ENCODE measurements at places on chromosomes 11 and 22.

DNA sequence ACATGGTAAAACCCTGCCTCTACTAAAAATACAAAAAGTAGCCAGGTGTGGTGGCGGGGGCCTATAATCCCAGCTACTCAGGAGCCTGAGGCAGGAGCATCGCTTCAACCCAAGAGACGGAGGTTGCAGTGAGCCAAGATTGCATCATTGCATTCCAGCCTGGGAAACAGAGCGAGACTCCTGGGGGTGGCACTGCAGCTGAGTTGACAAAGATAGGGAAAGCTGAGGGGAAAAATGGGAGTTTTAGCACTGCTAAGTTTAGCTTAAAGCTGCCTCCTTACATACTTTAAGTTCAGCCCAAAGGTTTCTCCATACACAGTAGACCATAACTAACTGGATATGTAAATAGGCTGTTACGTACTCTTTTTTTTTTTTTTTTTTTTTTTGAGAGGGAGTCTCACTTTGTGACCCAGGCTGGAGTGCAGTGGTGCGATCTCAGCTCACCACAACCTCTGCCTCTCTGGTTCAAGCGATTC, 9.0 kb upstream of the USP28 start:
- DNase-seq = no peak

DNA sequence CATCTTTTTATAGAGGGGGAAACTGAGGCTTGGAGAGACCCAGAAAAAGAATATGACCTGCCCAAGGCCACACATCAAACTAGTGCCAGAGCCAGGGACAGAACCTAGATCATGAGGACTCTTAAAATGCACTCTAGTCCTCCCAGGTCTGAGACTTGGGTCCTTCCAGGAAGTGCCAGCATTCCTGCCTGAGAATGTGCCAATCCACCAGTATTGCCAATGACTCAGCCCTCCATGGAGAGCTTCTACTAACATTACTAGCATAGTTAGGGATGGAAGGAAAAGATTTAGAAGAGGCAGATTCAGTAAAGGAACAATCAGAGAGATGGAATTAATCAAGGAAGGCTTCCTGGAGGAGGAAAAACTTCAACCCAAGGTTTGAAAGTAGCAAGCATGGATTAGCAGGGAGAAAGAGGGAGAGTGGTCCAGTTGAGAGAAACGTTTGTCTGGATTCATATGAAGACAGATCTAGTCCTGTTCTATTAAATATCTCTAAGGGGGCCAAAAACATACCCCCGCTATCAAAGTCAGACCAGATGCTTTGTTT, 20.1 kb upstream of the SMIM35 start:
- no peak for DNase-seq

DNA sequence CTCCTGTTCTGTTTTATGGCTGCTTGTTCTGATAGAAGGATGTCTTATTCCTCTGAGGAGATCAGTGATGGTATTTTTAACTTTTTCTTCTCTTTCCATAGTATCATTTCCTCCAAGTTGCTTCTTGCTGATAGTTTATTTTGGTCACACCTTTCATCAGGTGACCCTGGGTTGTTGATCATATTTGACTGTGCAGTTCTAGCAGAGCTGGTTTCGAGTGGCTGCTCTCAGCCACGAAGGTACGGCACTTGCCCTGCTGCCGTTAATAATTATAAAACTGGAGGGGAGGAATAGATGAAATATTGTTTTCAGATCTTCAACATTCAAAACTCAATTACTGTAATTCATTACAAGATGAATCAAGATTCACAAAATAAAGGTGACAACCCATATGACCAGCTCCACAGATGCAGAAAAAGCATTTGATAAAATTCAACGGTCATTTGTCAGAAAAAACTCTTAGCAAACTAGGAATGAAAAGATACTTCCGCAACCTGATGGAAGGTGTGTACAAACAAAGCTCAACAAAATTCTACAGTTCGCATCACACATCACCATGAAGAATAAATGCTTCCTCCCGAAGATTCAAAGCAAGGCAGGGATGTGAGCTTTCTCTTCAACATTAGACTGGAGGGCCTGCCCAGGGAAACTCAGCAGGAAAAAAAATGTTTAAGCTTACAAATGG, 59.2 kb upstream of the RTL6 start:
- DNase-seq = no peak

GRCh38 chr11:72587696-72588095, 86.5 kb downstream of the PDE2A start:
- no peak for DNase-seq

- no peak for DNase-seq
Measured at GRCh38 chr22:46908641-46909107, 146.2 kb downstream of the TBC1D22A start.

GRCh38 chr11:77038825-77039326, 4.7 kb downstream of the B3GNT6 start:
- no peak for DNase-seq

DNA sequence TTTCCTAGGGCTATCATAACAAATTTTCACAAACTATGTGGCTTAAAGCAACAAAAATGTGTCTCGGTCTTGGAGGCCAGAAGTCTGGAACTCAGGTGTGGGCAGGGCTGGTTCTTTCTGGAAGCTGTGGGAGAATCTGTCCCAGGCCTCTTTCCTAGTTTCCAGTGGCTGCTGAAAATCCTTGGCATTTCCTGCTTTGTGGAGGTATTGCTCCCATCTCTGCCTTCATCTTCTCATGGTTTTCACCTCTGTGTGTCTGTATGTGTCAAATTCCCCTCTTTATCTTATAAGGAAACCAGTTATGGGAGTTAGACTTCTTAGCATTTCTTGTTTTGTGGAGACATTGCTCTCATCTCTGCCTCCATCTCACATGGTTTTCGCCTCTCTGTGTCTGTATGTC, 130.4 kb upstream of the PLET1 start:
- DNase-seq = no peak

- no peak for DNase-seq
Measured at GRCh38 chr11:86849679-86850078, 49.3 kb downstream of the PRSS23 start.

- no peak for DNase-seq
Measured at GRCh38 chr11:96361778-96362177, 18.8 kb upstream of the MAML2 start.

DNA sequence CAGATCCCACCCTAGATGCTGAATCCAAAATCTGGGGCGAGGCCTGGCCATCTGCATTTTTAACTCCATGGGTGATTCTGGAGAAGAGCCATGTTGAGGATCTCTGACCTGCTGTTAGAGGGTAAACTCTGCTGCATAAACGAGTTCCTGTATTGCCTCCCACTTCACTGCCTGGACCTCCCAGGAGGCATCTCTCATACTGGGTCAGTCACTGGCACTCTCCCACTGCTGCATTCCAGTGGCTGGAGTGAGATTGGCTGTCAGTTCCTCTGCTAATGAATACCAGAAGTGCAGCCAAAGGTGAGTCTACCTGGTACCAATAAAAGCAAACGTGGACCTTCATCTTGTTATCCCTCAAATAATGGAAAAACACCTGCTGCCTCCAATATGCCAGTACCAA, 10.3 kb downstream of the POLDIP3 start:
- DNase-seq = no peak

DNA sequence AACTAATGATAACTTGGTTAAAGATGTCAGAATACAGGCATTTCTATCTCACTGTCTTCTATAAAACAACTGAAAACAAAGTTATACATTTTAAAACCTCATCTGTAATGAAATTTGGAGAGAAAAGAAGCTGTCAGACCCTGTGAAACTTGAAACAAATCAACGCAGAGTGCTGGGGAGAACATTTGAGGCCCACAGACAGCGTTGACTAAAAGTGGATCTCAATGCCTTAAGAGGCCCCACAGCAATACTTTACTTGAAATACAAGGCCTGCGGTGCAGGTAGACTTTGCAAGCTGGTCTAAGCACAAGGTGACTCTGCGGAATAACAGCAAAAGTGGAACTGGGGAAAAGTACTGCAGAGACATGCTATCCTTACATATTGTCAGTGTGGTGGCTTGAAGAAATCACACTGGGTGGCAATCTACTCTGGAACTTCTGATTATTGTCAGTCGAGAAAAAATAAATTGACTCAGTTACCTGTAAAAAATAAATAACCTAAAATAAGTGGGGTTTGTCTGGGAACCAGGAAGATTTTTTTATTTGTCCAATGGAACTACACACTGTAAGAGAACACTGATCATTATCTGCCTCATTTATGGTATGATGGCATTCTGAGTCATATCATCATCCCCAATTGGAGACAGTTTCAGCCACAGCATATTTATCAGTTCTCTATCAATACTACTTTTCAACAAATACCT, 138.9 kb downstream of the LUZP2 start:
- DNase-seq = no peak

- no peak for DNase-seq
Measured at GRCh38 chr11:27367881-27368280, 4.9 kb upstream of the CCDC34 start.

DNA sequence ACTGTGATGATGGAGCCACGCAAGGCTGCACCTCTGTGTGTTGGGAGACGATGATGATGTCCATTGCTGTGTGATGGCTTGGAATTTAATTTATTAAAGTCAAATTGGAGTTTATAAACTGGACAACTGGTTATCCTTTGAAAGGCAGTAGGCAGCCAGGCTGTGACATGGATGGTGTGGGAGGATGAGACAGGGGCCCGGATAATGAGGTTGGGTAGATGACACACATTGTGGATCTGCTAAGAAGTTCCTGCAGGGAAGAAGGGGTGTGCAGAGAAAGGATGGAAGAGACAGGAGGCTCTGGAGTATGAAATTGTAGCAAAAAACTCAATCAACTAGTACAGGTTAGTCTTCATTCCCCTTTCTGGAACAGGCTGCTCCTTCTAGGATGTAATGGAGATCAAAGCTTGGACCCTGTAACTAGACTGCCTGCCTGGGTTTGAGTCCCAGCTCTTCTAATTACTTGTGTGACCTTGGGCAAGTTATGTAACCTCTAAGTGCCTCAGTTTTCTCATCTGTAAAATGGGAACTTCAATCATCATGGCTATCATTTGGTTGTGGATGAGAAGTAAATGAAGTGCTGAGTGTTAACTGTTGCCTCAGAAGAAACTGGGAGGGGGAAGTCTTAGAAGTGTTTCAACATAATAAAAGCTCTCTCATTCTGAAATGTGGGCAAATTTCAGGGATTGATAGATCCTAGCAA, 4.2 kb upstream of the HINFP start:
- no peak for DNase-seq

DNA sequence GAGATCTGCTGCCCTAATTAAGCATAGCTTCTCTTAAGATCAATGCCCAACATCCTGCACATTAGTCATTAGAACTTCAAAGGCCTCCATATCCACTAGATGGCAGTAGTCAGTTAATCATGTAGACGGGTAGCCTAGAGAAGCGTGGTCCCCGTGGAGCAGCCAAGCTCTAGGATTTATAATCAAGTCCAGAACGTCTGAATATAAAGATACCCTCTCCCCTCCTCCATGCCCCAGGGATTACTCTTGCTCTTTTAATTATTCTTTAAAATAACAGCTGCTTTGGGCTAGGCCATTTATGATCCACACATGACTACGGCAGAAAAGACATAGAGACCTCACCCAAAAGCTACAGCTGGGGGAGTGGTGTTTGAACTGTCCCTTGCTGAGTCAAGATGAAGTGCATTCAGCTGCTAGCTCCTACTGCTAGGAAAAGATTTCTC, 327.6 kb upstream of the PLET1 start:
- DNase-seq = no peak

DNA sequence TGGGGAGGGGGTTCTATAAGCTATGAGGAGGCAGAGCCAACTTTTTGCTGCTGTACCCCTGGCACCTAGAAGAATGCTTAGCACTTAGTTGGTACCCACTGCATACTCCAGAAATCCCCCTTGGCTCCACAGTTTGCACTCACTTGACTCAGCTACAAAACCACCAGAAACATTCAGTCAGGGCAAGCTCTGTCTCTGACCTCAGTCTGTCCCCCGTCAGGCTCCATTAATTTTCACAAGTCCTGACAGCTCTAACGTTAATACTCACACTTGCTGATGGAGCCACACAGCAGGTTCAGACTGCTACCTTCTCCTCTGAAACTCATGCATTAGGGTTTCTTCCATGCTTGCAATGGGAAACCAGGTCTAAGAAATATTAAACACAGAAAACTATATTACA, 81.7 kb downstream of the MPPED2 start:
- DNase-seq = no peak

GRCh38 chr22:39170825-39171622, 18.5 kb upstream of the CBX7 start:
- peak; percentile 64 for DNase-seq

DNA sequence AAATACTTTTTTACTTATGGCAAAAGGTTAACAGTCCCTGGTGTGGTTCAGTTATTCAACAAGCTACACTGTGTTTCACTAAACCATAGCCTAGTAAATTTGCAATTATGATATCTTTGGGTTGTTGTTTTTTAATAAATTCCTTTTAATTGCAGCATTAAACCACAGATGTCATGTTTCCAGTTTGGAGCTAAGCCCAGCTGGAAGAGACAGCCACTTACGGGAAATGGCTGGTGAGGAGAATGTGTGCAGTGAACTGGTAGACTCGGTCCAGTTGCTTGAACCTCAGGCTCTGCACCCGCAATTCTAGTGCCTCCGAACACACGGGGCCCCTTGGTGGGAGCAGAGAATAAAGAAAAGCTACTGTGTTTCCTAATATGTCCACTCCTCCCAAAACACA, 70.8 kb downstream of the WNT11 start:
- no peak for DNase-seq

DNA sequence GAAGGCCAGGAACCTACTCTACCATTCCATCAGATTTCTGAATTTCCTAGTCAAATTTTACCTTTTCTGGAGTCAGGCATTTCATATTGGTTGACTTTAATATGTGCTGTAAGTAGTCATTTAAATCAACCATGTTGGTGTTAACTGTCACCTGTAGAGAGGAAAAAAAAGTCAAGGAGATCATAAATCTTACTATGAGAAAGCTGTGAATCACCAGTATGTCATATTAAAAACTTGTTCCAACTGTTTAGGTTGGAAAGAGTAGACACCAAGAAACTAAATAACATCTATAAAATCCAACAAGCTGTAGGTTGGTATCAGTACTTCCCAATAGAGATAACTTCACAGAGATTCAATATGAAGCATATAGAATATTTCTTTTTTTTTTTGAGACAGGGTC, 39.5 kb downstream of the COPB1 start:
- no peak for DNase-seq

DNA sequence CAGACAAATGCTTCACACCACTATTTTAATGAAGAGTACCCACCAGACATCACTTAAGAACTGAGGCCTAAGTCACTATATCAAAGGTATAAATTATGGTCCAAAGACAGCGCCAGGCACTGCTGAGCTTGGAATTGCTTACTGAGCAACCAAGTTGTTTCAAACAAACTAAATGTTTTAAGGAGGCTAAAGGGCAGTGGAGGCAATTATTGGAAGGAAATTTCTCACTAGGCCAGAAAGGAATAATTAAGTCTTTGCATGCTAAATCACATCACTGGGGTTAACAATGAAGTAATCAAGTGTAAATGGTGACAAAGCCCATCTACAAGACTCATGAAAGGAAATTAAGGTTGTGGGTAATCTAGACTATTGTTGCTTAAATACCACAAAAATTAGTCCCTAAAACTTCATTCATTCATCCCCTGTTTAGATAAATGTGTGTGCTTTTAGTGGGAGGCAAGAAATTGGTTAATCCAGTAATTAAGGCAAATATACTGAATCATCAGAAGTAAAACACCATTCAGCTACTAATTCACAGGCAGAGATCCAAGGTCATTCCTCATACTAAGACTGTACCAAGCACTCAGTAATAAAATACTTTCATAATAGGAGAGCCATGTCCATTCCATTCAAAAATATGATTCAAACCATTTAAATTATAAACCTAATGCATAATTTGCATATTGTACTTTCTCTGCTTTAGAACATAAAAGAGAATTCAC, 21.2 kb downstream of the LGR4 start:
- DNase-seq = no peak

- no peak for DNase-seq
Measured at GRCh38 chr11:66970371-66970806, 4.7 kb upstream of the C11orf86 start.
